KBM-7 (cell line): ENCODE measurements at places on chromosomes 4 and X.
A peak's percentile ranks its signal among the peaks of the same experiment; 100 is the strongest.

GRCh38 chrX:18672008-18672407 is at the start of gene RS1:
RS1 (minus strand) TSS chrX:18672108; CDS start chrX:18672068, 40 bp downstream.
- no peak for DNase-seq

GRCh38 chrX:37060999-37061398 is 52.8 kb downstream of the FAM47C start:
- peak; percentile 71 for DNase-seq

- no peak for DNase-seq
These were observed 642.1 kb downstream of the CCSER1 start for GRCh38 chr4:90769251-90769650.

GRCh38 chr4:54780149-54780495 is 122.4 kb downstream of the KIT start:
- DNase-seq = no peak

DNA sequence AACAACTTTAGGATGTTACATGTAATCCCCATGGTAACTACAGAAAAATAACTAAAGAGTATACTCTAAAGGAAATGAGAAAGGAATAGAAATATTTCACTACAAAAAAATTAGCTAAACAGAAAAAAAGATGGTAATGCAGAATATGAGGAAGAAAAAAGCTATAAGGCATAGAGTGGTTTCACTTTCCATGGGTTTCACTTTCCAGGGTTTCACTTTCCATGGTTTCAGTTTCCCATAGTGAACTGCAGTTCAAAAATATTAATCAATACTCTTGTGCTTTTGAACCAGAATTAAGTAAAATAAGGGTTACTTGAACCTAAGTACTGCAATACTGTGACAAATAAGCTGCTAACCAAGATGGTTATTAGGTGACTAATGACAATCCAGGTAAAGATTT is 42.0 kb downstream of the NPFFR2 start:
- DNase-seq = no peak

DNA sequence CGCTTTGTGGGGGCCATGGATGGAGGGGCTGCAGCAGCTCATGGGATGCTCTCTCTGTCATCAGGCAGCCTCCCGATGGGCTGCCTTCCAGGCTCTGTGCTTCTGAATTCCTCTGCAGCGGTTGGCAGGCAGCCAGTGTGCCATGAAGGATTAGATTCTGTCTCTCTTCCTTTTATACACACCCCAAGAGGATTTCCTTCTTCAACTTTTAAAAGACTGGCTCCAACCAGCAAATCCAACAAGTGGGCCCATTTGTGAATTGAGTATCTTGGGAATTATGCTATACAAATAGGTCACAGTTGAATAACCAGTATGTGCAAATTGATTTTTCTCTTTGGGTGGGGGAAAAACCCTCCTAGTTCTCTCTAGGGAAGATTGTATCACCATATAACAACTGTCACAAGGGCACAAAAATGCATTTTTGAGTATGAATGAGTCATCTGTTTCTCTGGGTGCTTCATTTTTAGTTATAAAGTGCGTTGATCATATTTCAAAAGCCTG is 96.8 kb upstream of the FAT1 start:
- peak; percentile 18 for DNase-seq

GRCh38 chr4:4761128-4761982 is 98.1 kb upstream of the MSX1 start:
- peak; percentile 24 for DNase-seq

GRCh38 chr4:150827226-150827625 is 187.9 kb downstream of the LRBA start:
- DNase-seq = peak; percentile 7

DNA sequence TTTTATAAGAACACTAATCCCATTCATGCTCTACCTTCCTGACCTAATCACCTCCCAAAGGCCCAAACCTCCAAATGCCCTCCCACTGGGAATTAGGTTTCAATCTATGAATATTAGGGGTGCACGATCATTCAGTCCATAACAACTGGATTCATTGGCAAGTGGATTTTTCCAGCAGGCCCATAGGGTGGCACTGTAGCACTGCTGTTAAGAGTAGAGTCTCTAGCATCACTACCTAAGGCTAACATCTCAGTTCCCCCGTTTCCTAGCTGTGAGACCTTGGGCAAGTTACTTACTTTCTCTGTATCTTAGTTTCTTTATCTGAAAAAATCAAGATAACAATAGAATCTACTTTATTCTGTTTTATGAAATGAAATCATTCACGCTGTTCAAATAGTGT is 315.8 kb downstream of the STIM2 start:
- DNase-seq = peak; percentile 1

DNA sequence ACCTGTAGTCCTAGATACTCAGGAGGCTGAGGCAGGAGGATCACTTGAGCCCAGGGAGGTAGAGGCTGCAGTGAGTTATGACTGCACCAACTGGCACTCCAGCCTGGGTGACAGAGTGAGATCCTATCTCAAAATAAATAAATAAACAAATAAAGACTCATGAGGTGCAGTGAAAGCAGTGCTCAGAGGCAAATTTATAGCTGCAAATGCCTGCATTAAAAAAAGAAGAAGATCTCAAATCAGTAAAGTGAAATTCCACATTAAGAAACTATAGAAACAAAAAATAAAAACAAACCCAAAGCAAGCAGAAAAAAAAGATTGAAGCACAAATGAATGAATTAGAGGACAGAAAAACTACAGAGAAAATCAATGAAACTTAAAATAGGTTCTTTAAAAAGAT is 22.5 kb upstream of the HSD17B13 start:
- DNase-seq = no peak

DNA sequence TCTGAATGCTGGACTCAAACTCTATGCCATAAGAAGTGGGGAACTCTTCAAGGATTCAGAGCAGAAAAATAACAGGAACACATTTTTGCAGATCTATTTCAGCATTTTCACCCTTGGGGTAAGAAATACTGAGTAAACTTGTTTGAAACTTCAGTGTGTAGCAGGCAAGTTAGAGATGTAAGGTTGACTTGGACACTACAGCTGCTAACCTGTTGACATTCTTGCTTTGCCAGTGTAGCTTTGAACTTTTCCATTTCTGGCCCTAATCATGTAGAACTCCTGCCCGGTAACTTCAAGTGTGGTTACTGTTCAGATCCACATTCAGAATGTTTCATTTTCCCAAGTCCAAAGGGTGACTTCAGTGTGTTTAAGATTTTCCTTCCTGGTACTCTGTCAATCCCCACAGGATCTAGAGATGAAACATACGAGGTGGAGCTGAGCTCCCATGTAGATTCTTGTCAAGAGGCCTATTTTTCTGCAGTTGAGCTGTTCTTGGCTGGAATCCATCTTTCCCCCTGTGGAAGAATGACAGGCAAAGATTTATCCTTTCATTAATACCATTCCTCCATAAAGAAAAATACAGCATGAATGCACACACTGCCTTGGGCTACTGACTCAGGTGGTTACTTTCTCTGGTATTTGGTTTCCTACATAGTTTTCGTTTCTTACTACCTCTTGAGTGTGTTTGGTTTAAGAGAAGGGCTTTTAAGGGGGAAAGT is 34.1 kb downstream of the FHDC1 start:
- no peak for DNase-seq

DNA sequence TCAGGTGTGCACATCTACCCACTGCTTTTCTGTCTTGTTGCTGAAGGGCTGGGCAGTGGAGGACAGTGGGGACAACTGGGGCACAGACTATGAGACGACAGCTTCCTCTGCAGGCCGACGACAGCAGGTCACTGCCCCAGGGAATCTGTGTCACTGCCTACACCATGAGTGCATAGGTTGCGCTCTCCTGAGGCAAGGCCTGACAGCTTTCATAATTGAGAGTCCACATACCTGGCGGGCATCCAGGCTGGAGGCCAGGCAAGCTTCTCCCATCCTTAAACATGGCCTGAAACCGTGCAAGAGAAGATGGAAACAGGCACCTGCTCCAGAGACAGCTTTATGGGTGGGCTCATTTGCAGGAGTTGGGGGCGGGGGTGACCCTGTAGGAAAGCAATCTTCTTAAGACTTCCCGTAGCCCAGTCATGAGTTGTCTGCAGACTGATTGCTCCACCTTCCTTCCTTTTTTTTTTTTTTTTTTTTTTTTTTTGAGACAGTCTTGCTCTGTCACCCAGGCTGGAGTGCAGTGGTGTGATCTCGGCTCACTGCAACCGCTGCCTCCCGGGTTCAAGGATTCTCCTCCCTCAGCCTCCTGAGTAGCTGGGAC is 2.9 kb downstream of the ANOS1 start:
- DNase-seq = no peak

- DNase-seq = no peak
These were observed 103.7 kb downstream of the RBM47 start for GRCh38 chr4:40525752-40526598.

GRCh38 chr4:98515470-98515809 is 143.0 kb downstream of the TSPAN5 start:
- DNase-seq = peak; percentile 37

- peak; percentile 64 for DNase-seq
These were observed 156.6 kb upstream of the CTSO start for GRCh38 chr4:156109943-156110900.
